Upper lobe of left lung (tissue), 6 donors: ENCODE measurements at places on chromosomes 3 and 15.

GRCh38 chr15:79872358-79873017 lies 24.3 kb downstream of the MTHFS start:
- no peak for DNase-seq

GRCh38 chr3:112759210-112759609 lies 87.5 kb downstream of the CD200R1L start:
- no peak for DNase-seq

DNA sequence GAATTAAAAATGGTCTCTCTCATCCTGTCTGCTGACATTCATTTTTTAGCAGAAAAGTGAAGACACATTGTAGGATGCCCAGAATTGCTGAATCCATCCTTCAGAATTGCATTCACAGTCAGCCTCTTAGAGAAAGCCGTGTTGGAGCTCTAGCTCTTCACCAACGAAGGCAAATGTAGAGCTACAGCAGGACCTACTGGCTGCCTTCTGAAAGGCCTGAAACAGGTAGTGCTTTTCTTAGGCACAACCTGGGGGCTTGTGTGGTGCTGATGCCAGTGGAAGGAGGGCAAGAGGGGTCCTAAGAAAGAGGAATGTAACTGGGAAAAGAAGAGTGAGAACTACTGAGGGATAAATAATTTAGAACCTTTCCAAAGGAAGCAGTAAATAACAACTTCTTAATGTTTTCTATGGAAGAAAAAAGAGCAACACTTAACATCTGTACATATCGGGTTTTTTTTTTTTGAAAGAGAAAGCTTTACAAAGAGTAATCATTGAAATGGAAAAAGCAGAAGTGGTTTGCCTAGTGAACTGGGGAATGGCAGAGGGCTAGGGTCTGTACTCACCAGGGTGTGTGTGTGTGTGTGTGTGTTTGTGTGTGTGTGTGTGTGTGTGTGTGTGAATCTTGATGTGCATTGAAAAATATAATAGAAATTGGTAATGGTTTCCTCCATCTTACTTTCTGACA lies 297.8 kb downstream of the SATB1 start:
- no peak for DNase-seq

DNA sequence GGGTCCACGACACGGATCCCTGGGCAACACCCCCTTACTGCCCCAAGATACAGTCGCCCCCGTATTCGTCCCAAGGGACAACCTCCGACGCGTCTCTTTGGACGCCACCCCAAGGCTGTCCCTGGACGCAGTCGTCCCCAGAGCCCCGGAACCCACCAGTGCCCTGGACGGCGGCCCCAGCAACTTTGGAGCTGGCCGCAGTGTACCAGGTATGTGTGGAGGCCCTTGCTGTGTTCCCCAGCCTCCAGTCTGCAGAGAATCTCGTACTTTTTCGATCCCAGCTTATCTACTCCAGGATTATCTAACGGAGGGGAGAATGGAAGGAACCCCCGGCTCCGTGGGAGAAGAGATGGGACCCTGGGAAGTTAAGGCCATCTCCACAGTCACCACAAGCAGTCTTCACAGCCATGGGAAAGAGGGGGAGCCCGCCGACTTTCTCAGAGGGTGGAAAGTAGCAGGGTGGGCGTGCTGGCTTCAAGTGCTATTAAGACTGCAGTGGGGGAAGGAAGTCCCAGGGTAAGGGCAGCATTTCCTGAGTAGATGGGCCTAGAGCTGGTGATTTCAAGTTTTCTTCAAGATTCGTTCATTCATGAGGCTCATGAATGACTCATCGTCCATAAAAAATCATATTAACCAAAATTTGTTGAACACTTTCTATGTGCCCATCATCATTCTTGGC lies 1.1 kb downstream of the MESP2 start:
- DNase-seq, result no peak

DNA sequence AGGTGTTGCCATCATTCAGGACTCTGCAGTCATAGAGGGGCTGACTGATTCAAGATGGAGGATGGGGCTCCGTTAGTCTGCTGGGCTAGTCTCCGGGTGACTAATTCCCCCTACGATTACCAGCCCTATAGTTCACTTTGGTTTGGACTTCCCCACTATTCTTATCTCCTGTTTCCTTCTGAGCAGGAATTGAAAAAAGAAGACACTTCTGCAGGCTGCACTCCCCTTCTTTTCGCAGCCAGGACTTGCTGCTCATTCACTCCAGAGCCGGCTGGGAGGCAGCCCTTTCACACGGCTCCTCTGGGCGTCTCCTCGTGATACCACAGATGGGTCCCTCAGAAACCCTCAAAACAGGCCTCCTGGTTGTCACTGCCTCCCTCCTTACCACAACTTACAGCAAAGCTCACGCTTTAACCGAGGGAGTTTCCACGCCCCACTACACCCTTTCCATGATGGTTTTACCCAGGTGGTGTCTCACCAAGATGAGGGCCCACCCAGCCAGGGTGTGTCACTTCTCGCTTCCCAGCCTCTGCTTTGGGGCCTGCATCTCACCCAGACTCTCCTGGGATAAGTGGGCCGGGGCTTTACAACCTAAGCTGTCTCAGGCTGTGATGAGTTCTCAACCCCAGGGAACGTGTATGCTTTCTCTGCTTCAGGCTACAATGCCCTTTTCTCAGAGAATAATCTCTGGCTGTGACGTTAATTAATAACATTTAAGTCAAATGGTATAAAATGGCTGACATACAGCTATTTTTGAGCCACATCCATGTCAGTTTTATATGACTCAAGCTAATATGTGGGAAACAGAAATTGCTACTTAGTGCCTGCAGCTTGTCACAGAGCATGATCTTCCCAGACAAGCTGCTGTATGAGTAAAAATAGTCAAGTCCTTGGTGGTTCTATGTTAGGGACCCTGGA lies 11.9 kb downstream of the CX3CR1 start:
- no peak for DNase-seq

- no peak for DNase-seq
Measured at GRCh38 chr3:13161021-13161759, 88.0 kb upstream of the IQSEC1 start.

DNA sequence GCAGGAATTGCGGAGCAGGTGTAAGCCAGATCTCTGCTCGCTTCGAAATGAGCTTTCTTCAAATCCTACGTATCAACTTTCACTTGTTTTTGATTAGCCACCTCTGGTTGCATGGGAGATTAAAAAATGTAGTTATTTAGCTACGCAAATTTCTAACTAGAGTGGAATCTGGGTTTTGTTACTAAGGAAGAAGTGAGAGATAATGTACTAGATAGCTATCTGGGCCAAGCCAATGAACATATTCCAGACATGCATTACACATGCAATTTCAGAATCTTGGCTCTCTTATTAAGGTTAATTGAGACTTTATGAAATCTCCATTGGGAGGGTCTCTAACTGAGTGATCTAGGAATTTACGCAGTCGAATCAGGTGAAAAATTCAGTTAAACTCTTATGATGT lies 765.7 kb downstream of the DIPK2A start:
- no peak for DNase-seq

GRCh38 chr3:32435911-32436815 lies 44.5 kb downstream of the CMTM7 start:
- DNase-seq, result no peak

GRCh38 chr3:62558549-62559112 lies 185.3 kb upstream of the FEZF2 start:
- no peak for DNase-seq

GRCh38 chr3:33858131-33858530 lies 59.7 kb downstream of the PDCD6IP start:
- no peak for DNase-seq

DNA sequence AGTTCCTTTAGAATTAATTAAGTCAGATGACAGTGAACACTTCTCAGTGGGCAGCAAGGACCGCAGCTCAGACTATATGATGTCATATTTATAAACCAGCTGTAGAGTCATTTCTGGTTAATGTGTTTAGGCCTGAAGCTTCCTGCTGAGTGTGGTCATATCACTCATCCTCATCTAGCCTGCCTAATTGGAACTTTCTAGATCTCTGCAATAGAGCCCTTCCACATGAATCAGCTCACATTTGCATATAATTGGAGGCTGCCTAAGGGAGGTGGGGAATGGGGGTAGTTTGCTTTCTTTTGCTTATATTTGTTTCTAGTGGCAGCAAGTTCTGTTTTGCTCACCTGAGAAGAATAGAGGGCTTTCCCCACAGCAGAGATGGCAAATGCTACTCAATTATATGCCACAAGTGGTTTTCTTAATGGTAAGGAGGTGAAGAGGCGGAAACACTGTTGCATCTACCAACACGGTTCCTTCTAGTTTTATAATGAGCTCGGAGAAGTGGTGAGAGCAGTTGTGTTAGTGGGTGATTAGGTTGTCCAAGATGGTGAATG lies 148.1 kb downstream of the KLHL25 start:
- no peak for DNase-seq

- DNase-seq, result no peak
Measured at GRCh38 chr3:99902091-99902490, 84.4 kb downstream of the CMSS1 start.

DNA sequence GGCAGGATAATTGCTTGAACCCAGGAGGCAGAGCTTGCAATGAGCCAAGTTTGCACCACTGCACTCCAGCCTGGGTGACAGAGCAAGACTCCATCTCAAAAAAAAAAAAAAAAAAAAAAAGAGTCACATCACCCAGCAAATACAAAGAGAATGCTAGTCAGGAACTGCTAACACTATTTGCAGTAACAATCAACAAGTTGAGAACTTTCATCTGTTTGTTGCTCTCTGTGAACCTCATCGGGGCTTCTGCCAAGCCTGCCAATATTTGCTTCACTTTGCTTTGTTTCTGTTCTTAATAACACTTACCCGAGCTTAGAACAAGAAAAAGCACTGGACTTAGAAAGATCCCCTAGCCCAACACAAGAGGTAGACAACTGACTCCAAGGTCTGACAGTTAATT lies 76.9 kb downstream of the PLCH1 start:
- no peak for DNase-seq

GRCh38 chr15:42093966-42094365 lies 396 bp downstream of the PLA2G4D start:
- DNase-seq, result peak; percentile 17

- DNase-seq, result no peak
Measured at GRCh38 chr15:63491116-63491827, 13.1 kb upstream of the USP3 start.

- DNase-seq, result no peak
Measured at GRCh38 chr15:98147415-98147814, 186.9 kb downstream of the ARRDC4 start.

GRCh38 chr3:152416808-152417580 lies 148.3 kb downstream of the MBNL1 start:
- DNase-seq, result no peak

GRCh38 chr3:57006949-57007419 lies 53.5 kb upstream of the SPATA12 start:
- DNase-seq, result peak; percentile 49

GRCh38 chr3:158395421-158395820 lies 175.6 kb upstream of the MLF1 start:
- no peak for DNase-seq

DNA sequence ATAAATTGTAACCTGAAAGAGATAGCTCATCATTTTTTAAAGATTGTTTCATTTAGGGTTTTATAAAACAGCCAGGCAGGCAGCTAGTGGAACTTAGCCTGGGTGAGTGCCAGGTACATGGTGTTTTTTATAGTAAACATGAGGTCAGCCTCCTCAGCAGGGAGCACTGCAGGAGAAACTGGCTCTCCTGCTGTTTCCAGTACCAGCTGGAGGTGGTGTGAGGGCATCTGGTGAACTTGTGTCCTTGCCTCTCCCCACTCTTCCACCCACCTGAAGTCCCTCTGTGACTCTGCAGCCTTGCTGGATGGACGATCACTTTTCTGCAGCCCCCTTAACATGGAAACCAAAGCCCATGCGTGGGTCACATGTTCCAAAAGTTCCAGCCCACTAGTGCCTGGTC lies 128.4 kb downstream of the FAM174B start:
- DNase-seq, result no peak

- DNase-seq, result no peak
Measured at GRCh38 chr15:57527382-57528091, 64.2 kb upstream of the MYZAP start.

DNA sequence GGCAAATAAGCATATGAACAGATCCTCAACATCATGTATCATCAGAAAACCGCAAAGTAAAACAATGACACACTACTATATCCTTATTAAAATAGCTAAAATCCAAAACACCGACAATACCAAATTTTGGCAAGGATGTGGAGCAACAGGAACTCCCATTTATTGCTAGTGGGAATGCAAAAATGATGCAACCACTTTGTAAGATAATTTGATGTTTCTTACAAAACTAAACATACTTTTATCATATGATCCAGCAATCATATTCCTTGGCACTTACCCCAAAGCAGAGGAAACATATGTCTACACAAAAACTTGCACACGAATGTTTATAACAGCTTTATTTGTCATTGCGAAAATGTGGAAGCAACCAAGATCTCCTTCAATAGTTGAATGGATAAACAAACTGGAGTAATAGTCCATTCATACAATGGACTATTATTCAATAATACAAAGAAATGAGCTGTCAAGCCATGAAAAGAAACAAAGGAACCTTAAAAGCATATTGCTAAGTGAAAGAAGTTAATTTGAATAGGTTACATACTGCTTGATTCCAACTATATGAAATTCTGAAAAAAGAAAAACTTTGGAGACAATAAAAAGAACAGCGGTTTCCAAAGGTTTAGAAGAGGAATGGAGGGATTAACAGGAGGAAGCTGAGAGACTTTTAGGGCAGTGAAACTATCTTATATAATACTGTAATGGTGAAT lies 172.0 kb downstream of the VPS13C start:
- DNase-seq, result no peak

DNA sequence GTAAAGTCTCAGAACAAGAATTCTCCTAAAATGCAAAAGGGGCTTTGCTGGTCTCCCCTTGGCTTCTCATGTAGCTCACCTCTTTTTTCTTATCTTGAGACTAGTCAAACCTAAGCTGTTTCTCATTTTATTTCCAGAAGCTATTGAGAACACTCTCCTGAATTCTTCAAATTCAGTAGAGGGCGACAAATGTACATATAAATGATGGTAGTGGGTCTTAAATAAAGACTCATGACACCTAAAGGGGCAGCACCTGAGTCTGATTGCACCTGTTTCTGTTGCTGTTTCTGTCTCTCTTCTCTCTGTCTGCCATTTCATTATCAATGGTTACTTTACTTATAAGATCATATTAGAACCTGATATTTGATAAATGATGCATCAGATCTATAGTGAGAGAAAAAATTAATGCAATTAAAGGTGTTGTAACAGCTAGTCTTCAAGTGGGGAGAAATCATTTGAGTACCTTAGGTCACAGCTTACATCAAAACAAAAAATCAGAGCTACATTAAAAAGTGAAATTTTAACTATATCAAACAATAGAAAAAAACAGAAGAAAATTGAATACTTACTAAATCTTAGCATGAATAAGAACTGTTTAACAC lies 7.0 kb downstream of the ADIPOQ start:
- DNase-seq, result no peak

DNA sequence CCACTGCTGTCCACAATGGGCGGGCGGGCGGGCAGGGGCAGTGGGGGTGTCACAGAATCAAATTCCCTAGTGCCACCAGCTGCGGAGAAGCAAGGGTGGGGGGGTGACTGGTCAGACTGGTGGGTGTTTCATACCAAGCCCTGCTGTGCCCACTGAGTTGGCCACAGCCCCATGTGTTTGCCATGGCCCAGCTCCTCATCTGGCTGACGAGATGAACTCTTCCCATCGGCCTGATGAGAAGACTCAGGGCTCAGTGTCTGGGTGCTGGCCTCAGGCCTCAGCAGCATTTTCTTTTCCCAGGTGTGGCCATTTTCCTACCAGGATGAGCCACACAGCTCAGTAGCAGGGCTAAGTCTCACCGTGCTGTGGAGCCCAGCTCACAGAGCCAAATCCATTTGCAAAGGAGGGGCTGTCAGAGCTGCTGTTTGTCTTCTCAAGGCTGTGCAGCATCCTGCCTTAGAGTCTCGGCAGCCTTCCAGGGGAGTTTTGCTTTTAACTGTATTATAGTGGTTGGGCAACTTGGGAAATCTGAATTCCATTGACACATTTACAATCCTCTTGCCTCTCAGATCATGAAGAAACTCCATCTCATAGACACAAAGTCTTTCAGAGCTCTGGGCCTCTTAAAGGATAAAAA lies 176.8 kb downstream of the ABHD5 start:
- DNase-seq, result no peak
